ENCODE measurements at places on chromosomes 7 and 10.
A peak's percentile ranks its signal among the peaks of the same experiment; 100 is the strongest.

DNA sequence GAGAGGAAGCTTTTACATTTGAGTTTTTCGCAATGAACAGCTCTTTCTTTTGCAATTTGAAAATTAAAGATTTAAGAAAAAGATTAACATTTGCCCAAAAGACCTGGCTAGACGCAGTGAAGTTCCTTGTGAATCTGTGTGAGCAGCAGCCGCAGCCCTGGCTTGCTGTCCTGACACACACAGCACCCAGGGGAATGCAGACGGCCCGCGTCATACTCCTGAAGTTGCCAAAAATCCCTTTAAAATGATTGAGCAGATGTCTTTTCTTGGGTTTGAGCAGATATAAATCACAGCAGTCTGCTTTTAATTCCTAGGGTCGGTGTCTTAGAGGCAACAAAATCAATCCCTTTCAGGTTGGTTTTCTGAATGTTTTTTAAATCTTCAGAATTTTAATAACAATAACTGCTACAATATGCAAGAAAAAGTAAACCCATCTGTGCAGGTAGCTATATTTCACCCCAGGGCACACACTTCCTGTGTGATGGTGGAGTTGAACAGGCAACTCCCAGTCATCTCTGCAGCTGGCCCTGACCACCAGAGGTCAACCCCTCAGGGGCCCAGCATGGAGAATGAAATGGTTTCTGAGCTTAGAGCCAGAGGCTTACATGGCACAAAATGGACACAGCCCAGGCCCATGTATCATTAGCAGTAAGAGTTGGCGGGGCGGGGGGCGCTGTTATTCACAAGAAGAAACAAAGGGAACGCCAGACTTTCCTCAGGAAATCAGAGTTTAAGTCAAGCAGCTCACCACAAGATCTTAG lies 32.2 kb upstream of the TRIL start:
- DNase-seq, result no peak

DNA sequence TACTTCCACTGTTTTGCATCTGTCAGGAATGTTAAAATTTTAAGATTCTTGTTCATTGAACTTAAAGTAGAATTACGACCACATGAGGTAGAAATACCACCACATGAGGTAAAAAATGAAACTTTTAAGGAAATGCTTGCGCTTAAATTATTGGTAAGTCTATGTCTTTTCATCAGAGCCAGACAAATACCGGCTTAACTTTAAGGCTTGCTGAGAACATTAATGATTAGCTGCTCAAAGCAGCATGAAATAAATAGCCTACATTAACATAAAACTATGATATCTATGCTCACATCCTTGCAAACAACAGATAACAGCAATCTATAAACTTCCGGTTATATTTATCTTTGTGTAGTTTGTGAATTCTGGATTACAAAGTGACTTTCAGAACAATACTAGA lies 26.9 kb upstream of the SCIN start:
- DNase-seq, result no peak

GRCh38 chr10:64486149-64486548 lies 964.9 kb downstream of the REEP3 start:
- no peak for DNase-seq

GRCh38 chr10:128263891-128264688 lies 137.9 kb upstream of the MKI67 start:
- peak; percentile 20 for DNase-seq

DNA sequence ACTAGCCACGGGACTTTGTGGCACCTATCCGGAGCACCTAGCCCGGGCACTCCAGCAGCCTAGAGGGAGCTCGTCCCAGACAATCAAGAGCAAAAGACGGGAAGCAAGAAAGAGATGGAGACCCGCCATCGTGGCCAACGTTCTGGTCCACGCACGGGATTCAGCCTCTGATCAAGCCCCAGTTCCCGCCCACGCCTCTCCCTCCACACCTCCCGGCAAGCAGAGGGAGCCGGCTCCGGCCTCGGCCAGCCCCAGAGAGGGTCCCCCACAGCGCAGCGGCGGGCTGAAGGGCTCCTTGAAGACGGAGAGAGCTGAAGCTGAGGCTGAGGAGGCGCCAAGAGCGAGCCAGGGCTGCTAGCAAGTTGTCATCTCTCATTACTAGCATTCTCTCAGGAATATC lies 992 bp upstream of the SLC39A12 start:
- DNase-seq, result no peak

DNA sequence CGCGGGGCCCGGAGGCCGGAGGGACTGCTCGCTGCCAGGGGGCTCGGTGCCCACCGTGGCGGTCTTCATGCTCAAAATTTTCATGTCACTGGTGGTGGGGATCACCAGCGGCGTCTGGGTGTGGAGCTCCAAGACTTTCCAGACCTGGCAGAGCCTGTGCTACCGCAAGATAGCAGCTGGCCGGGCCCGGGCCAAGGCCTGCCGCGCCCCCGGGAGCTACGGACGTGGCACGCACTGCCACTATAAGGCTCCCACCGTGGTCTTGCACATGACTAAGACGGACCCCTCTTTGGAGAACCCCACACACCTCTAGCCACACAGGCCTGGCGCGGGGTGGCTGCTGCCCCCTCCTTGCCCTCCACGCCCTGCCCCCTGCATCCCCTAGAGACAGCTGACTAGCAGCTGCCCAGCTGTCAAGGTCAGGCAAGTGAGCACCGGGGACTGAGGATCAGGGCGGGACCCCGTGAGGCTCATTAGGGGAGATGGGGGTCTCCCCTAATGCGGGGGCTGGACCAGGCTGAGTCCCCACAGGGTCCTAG lies 2.0 kb downstream of the FZD9 start:
- no peak for DNase-seq

DNA sequence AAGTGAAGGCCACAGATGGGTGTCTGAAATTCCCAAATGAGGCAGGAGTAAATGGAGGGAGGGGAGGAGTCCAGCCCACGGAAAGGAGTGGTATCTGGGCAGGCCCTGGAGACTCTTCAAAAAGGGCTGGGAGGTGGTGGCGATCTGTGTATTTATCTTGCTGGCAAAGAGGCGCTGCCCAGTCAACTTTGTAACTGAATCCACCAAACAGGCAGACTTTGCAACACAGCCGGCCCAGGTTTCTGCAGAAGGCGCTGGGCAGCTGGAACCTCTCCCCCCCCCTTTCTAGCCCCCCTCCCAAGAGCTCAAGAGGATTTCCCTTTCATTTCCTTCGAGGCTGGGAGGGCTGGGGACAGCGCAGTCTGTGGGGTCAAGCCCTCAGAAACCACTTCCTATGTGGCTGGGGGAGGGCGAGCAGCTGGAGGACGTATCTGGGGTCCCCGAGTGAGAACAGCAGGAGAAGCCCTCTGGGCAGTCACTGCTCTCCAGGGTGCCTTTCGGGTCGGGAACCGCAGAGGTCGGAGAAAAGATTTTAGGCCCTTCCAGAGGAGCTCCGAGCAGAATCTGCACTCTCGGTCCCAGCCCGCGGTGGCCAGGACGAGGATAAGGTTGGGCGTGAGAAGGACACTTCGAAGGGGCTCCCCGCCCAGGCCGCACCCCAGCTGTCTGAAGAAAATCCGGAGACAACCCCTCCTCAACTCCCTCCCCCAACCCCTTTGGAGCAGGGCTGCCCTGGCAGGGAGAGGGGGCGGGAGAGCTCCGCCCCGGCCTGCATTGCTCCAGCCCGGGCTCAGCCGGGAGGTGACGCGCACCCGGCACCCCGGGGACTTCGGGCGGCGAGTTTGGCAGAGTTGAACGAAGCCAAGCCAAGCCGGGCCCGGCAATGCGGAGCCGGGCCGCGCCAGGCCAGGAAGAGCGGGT lies 965 bp downstream of the ZCCHC24 start:
- DNase-seq, result peak; percentile 11

DNA sequence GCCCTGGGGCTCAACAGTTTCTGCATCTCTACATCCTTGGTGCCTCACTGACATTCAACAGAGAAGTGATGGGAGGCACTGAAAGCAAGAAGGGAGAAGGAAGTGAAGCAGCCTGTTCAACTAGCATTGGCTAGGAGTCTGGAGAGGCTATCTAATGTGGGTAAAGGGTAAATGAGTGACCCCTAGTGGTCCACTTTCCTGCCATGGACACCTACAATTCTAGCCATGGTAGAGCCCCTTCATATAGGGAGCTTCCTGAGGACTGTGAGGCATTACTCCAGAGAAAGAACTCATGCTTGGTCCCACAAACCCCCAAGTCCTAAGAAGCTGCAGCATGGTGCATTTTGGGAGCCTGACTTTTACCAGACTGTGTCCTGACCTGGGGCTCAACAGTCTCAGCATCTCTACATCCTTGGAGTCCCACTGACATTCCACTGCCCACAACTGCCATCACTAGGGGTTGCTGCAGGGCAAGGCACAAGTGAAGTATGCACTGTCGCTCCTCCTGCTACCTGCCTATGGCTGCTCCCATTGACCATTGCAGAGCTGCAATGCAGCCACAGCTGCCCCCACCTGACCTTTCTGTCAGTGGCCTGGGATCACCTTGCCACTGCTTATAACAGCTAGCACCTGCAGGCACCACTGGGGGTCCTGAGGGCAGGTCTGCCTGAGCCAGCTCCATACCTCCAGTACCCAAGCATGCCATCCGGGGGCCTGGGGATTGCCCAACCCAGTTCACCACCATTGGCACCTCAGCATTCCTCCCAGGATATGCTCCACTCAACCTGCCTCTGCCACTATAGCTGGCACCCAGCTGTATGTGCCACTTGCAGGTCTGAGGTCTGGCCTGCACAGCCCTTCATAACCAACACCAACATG lies 44.1 kb upstream of the CDK6 start:
- DNase-seq, result no peak

DNA sequence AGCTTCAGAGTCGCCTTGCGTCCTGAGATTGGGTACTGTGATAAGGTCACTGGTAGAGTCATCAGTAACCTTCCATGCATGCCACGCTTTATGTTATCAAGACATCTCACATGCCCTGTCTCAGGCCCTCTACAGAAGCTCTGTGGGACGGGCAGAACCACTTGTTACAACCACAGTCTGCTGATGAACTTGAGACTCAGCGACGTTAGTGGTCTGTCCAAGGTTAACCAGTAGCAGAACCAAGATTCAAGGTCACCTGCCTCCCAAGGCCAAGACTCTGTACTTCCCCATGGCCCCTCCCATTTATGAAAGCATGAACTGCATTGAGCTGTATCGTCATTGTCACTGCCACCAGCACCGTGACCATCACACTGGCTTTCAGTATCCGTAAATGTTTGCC lies 15.0 kb downstream of the IQCE start:
- DNase-seq, result no peak

- no peak for DNase-seq
These were observed 45.7 kb downstream of the COL28A1 start for GRCh38 chr7:7490003-7490402.

- no peak for DNase-seq
These were observed 66.5 kb downstream of the GNAT3 start for GRCh38 chr7:80445351-80445750.

DNA sequence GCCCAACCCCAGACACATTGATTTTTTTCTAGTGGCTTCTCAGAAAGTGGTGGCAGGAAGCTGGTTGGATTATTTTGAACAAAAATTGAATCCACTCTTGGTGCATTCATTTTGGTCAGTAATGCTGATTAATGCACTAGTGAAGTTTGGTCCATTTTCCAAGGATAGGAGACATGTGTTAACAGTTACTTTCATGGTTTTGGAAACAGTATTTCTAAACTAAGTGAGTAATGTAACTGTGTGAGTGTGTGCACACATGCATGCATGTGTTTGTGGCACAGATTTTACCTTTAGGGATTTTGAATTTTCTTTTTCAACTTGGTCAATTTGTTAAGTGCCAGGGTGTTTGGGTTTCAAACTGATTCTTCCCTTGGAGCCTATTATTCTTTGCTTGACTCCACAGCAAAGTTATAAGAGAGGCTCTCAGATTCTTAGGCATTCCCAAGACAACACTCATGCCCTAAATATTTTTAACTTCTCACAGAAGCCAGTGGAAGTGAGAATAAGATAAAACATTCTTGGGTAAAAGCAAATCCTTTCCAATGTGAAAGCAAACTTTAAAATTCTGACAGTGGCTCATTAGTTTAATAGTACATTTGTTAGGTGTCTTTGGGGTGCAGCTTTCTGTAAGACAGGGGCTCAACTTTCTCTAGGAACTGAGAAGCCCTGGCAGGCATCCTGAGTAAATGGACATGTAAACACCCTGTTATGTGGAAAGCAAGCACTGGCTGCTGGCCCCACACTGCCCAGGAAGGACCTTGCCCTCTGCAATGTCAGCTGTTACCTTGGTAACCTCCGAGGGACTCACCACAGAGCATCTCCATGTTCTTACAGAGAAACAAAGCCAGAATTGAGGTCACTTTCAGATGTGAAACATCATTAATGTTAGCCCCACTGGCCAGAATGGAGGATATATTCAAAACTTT lies 68.4 kb downstream of the ASAH2B start:
- no peak for DNase-seq

- DNase-seq, result no peak
These were observed at the start of gene CRHR2 for GRCh38 chr7:30682212-30683083. Gene CRHR2, minus strand, starts transcription at chr7:30682456. Its CDS starts 176 bp downstream, at chr7:30682280.

DNA sequence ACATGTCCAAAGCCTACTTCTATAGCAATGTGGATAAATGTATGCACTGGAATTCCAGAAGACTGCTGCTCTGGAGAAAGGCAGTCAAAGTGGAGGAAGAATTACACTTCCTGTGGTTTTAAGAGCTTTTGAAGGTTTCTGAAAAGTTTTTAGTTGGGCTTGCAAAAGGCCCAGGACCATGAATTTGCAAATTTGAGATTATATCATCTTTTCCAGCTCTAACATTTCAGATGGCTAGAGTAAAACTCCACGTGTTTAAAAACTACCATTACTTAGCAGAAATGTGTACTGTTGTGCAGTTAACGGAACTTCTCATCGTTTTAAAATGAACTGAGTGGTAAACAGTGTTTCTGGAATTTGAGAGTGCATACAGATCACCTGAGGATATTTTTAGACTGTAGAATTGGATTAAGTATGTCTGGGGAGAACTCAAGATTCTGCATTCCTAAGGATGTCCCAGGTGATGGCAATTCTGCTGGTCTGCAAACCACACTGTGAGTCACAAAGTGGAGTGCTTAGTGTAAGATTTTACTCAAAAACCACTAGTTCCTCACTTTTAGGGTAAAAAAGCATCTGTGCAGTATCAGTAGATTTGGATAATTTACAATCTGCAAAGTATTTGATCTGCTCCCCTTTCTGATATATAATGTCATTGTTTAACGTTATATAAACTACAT lies 32.9 kb upstream of the CCDC71L start:
- no peak for DNase-seq

GRCh38 chr7:95318501-95319100 lies 5.7 kb downstream of the PON1 start:
- no peak for DNase-seq

GRCh38 chr10:125263551-125263950 lies 103.2 kb upstream of the CTBP2 start:
- no peak for DNase-seq

DNA sequence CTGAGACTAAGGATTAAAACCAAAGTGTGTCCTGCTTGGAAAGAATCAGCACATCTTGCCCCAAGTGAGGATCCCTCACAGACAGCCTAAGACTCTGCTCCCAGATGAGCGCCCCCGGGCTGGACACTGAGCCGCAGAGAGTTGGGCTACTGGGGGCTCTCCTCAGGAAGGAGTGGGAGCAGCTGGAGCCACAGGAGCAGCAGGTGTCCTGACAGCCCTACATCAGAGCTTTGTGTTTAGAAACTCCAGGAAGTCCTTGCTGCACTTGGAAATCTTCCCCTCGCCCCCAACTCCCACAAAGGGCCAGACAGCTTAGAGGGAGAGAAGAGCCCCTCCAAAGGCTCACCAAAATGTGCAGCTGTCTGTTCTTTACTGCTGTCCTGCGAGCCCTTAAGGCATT lies 172.2 kb downstream of the HERPUD2 start:
- DNase-seq, result no peak
